ENCODE measurements at places on chromosomes 2 and 18.

GRCh38 chr18:5253910-5254309 is 41.6 kb downstream of the ZBTB14 start:
- no peak for DNase-seq

DNA sequence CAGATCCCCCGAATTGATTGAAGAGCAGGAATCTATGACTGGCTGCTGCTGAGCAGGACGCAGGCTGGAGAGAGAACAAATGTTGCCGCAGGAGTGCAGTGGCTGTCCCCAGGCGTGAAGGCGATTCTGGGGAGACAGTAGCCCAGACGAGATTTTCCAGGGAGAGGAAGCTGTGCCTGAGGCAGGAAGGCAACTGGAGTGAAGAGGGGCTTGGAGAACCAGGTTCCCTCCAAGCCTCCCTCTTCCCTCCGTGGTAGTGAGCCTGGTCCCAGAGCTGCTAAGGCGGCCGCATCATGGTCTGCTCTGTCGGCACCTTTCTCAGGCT is 1.3 kb upstream of the NPPC start:
- DNase-seq = no peak

DNA sequence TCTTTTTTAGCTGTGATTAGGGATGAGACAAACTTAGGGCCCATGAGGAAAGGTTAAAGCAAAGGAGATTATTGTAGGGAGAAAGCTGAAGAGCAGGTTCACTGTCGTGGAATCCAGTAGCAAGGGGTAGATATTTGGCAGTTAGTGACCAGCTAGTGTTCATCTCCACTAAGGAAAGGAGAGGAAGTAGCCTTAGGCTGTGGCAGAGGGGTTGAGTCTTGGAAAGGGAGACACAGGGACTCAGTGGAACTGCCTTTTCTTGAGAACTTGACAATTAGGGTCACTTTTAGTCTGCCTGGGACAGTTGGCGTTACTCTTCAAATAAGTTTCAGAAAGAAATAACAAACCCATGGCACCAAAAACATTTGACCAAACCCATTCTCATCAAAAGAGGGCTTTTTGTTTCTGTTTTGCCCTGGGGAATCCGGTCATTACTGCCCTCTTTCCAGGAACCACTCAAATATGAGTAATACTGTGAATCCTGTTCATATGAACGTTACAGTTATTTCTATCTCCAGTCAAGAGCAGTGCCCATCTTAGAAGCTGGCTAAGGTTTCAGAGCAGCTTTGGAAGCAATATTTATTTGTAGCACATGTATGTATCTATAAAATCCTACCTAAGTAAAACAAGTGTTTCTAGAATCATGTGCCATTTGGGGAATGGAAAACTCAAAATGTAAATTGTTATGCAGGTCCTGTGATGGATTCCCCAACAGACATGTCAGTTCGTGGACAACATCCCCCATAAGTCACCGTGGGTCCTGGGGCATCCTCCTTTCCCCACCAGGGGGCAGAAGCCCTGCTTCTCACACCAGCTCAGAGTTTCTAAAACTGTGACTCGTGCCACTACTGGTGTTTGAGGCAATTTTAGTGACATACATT is 77.3 kb upstream of the PHLPP1 start:
- DNase-seq = no peak

DNA sequence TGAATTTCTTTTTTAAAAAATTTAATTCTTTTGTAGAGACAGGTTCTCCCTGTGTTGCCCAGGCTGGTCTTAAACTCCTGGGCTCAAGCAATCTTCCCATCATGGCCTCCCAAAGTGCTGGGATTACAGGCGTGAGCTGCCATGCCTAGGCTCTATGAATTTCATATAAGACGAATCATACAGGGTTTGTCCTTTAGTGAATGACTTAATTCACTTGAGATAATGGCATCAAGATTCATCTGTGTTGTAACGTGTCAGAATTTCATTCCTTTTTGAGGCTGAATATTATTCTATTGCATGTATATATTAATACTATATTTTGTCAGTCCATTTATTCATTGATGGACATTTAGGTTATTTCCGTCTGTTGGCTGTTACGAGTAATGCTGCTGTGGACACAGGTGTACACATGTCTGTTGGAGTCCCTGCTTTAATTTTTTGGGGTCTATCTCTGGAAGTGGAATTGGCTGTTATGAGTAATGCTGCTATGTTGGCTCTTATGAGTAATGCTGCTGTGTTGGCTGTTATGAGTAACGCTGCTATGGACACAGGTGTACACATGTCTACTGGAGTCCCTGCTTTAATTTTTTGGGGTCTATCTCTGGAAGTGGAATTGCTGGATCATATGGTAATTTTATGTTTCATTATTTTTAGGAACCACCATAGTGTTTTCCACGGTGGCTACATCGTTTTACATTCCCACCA is 210.6 kb downstream of the CAMKMT start:
- no peak for DNase-seq

- DNase-seq = no peak
These were observed 692 bp upstream of the POMC start for GRCh38 chr2:25169073-25169470.

DNA sequence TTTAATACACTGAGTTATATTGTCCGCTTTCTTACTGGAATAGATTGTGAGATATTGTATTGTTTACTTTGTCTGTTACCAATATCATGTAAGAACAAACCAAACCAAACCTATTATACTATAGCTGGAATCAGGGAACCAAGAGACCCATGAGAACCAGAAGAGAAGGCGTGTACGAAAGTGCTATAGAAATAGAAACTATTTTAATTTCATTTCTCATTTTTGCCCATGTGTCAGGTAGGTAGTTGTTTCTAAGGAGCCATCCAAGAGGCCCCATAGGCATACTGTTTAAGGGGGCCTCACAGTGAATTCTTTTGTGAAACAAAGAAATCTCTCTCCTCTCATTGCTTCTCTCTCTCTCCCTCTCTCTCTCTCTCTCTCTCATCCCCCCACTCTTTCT is 363.6 kb downstream of the RNF144A start:
- no peak for DNase-seq

DNA sequence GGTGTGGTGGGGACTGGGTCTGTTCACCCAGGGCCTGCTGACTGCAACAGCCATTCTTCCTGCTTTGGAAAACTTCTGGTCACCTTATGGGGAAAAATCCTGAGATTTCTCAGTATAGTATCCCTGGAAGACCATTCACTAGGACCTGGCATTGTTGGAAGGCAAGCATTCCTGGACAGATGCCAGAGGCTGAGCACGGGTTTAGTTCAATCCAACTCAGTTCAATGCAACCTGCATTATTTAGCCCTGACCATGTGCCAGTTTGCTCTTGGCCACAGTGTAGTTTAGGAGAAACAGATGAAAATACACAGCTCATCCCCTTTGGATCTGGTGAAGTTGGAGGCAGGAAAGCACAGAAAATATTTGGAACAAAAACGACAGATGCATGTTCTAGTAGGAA is 95.9 kb downstream of the LPIN1 start:
- DNase-seq = peak; percentile 15
